ENCODE measurements at places on chromosomes 2 and 18.

GRCh38 chr18:11517704-11518103, 91.7 kb upstream of the SLC35G4 start:
- DNase-seq, result no peak

DNA sequence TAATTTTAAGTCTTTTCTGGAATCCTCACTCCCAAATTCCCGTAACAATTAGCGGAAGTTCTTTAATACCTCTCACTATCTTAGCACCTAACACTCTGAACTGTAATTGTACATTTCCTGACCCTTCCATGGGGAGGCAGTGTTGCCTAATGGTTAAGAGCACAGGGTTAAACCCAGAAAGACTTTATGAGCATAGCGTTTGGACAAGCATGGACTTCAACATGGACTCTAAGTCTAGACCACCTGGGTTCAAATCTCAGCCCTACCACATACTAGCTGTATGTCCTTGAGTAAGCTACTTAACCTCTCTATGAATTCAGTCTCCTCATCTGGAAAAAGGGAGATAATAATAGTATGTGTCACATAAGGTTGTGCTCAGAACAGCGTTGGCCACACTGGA, 13.0 kb downstream of the ANTXR1 start:
- DNase-seq, result peak; percentile 25

GRCh38 chr2:223026357-223027110, 25.5 kb upstream of the KCNE4 start:
- no peak for DNase-seq

GRCh38 chr18:5894611-5895298, 567 bp downstream of the TMEM200C start:
- DNase-seq, result no peak

GRCh38 chr2:136448432-136448831, 316.9 kb upstream of the THSD7B start:
- DNase-seq, result no peak

- peak; percentile 77 for DNase-seq
Observed at GRCh38 chr2:74587664-74588277, 33.3 kb downstream of the DOK1 start.

DNA sequence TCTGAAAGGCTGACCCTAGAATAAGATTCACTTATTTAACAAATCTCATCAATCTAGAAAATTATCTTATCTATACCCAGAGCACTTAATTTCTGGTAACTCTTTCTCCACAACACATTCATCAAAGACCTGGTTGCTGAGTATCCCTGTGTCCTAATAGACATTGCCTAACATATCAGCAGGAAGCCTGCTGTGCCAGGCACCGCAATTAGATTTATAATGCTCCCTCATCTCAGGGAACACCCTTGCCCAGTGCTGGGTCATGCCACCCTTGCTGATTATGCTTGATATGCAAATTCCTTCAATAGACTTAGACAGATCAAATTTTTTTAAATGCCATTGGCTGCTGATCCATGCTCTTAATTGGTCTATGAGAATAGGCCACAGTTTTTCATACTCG, 3.8 kb downstream of the DSG1 start:
- DNase-seq, result no peak

Data from CD4-positive, alpha-beta T cell treated with Interleukin-4 for 1 hour (primary cell).